ENCODE measurements at places on chromosomes 7 and 10.

- no peak for DNase-seq
These were observed 987.9 kb downstream of the CCSER2 start for GRCh38 chr10:85316276-85316675.

- DNase-seq = no peak
These were observed 49.9 kb downstream of the SIRT1 start for GRCh38 chr10:67934336-67934735.

DNA sequence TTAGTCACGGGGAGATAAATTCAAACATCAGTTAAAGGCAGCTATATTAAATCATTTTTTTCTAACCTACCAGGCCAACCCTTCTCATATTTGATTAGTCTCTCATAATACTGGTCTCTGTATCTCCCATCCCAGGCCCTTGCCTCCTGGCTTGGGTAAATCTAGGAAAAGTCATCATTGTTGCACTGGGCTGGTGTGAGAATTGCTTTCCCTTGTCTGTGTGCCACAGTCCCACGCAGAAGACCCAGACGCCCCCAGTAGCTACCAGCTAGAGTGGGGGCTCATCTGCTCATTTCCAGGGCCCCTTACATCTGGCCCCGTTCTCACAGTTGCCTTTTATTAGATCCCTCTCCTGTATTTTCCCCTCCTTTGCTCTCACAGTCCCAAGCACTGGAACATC is 67.6 kb upstream of the VIPR2 start:
- DNase-seq = no peak

DNA sequence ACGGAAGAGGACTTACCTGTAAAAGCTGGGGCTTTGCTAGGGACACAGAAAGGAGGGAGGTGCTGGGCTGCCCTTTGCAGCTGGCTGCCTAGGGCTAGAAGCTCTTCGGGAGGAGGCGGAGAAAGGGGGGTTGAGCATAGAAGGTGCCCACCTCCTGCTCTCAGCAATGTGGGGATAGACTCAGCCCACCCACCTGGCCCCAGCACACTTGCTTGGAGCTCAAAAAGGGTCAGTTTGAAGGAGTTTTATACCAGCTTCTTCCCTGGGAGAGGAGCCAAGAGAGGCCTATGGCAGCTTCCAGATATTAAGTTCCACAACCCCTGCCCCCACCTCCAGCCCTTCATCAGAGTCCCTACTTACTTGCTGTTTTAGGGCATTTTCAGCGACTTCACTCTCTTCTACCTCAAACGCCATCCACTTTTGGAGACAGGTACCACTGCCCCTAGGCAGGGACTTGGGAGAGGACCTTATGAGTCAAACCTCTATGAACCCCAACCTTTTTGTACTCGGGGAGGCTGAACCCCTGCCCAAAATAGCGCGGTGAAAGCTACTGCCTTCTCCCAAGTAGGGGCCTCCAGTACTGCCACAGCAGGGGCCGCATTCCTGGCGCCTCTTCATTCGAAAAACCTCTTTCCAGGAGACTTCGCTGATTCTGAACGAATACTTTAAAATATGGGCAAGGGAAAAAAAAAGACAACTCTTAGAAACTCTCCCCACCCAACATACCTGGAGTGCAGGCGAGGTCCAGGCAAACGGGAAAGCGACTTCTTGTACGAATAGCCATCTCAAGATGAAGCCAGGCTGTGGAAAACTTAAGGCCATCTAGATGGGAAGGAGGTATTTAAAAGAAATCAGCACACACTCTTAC is 1.2 kb upstream of the EVX1 start:
- no peak for DNase-seq
